ENCODE measurements at places on chromosomes 5 and 9. TPM values are rescaled to one million over a fixed set of nuclear protein-coding genes. Genes with fewer than 3 reads are reported as not detected.

The TBCA gene
- 267 TPM for total RNA-seq

DNA sequence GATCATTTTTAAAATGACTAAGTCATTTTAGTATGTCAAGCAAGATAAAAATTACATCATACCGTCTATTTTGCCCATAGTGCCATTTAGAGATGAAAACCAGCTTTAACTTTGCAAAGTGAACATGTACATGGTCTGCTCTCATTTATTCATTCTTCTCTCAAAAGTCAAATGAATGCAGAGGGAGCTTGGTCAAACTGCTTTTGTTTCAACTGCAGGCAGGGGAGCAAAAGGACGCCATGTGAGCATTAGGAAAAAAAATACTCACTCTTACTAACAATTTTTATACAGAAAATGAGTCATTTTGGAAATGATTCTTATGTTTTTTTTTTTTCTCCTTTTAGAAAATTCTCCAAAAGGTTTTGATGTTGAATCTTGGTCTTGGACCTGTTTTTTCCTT, 15.7 kb downstream of the SCGB3A1 start:
- H3K27ac ChIP-seq, result no peak overlapping the region
- no peak overlapping the region for H3K4me3 ChIP-seq
- peaks cover 72% of the 10 kb centered on the region for H3K36me3 ChIP-seq
- no peaks in the 10 kb centered on the region for H3K27me3 ChIP-seq

- H3K27me3 ChIP-seq, result peaks cover 46% of the 10 kb centered on the region
- no peaks in the 10 kb centered on the region for H3K36me3 ChIP-seq
- no peak for DNase-seq
- H3K4me1 ChIP-seq, result no peaks in the 10 kb centered on the region
Measured at GRCh38 chr5:6785161-6785860, 72.1 kb downstream of the TENT4A start.

GRCh38 chr5:102453716-102454115, 45.1 kb downstream of the SLCO6A1 start:
- H3K27ac ChIP-seq, result no peak overlapping the region
- no peak overlapping the region for H3K4me3 ChIP-seq
- no peaks in the 10 kb centered on the region for H3K4me1 ChIP-seq

- H3K4me3 ChIP-seq, result no peak overlapping the region
- no peak overlapping the region for H3K27ac ChIP-seq
- no peaks in the 10 kb centered on the region for H3K36me3 ChIP-seq
- no peak for DNase-seq
- H3K27me3 ChIP-seq, result no peaks in the 10 kb centered on the region
Measured at GRCh38 chr9:110457245-110457644, 119.6 kb upstream of the TXNDC8 start.

DNA sequence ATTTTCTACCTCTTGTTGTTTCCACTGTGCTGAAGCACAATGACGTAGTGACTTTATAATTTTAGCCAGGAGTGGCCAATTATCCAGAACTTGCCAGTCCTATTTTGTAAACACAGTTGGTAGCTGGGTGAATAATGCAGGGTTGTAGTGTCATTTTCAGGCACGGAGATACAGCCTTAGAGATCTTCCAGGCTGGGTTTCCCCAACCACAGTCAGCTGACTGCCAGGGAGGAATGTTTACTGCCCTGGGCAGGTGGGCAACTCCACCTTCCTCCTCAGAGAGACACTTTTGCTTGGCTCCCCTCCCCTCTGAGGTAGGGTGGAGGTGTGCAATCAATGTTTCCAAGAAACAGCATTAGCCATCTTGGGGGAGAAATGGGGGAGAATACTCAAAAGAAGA, 228.1 kb upstream of the NR4A3 start:
- H3K36me3 ChIP-seq, result no peaks in the 10 kb centered on the region
- H3K27ac ChIP-seq, result no peak overlapping the region
- no peak overlapping the region for H3K4me3 ChIP-seq
- DNase-seq, result no peak

DNA sequence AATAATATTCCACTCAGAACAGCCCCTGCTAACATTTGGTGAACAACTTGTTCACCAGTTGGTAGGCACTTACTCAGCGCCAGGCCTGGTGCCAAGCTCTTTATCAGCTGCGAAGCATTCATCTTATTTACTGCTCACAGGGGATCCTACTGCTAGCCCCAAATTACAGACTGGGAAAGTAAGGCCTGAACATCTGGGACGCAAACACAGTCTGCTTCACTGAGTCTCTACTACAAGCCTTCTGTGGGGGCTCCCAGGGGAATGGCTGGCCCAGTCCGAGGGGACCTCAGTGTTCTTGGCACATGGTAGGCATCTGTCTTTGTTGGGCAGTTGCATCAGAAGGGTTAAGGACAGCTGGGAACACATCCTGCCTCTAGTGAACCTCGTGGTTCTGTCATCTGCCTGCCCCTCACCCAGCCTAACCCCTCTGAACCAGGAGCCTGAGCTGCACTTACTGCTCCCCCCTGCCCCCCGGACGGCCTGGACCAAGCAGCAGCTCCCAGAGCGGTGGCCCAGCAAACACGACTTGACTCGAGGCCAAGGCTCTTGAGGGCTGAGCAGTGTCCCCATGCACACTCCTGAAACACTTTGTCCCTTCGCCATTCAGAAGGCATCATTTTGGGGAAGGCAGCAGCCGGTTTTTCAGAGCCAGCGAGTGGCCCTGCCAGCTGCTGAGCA, at the start of gene PHYHD1:
TSS of gene PHYHD1 (plus strand) at position 602 of the 678 bp plus-strand sequence. CDS start 1,342 bp downstream, outside the sequence.
- H3K27me3 ChIP-seq, result no peaks in the 10 kb centered on the region
- no peak within 1 kb of the TSS for H3K4me3 ChIP-seq
- no peaks in the 10 kb centered on the region for H3K4me1 ChIP-seq
- peaks cover 22% of the 10 kb centered on the region for H3K36me3 ChIP-seq
- no peak within 1 kb of the TSS for H3K27ac ChIP-seq

Data from K562 (cell line).